Naive thymus-derived CD8-positive, alpha-beta T cell (primary cell): ENCODE measurements at places on chromosomes 16 and 17. TPM values are rescaled to one million over a fixed set of nuclear protein-coding genes. Genes with fewer than 3 reads are reported as not detected.
A peak's percentile ranks its signal among the peaks of the same experiment; 100 is the strongest.

DNA sequence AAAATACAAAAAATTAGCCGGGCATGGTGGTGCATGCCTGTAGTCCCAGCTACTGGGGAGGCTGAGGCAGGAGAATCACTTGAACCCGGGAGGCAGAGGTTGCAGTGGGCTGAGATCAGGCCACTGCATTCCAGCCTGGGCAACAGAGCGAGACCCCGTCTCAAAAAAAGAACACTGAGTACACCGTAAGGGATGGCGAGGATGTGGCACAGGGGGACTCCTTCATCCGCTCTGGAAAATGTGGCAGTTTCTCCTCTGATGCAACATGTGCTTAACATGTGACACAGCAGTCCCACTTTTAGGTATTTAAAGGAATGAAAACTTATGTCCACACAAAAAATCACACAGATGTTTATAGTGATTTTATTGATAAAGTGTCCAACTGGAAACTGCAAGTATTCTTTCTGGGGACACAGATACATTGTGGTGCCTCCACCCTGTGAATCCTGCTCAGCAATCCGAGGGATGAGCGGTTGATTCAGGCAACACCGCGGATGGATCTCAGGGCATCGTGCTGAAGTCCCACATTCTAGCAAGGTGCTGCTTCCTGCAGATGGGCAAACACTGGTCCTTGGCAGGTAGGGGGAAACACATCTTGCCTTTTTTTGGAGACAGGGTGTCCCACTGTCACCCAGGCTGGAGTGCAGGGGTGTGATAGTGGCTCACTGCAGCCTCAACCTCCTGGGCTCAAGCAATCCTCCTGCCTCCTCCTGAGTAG, 3.5 kb upstream of the C16orf95 start:
- no peak for DNase-seq

STAC2 gene
- 0.27 TPM for total RNA-seq

GRCh38 chr16:74522160-74522559, 84.8 kb downstream of the GLG1 start:
- DNase-seq = no peak

NEUROD2 gene
- not detected for total RNA-seq

DNA sequence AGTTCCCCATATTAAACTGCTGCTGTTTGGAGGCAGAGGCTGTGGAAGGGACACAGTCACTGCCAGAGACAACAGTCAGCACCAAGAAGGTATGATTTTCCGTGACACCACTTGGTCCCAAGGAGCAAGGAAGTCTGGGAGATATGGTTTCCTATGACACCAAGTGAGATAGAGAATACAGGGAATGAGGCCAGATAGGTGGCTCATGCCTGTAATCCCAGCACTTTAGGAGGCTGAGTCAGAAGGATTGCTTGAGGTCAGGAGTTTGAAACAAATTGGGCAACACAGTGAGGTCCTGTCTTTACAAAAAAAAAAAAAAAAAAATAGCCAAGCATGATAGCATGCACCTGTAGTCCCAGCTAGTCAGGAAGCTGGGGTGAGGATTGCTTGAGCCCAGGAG, 90.8 kb downstream of the ABCC12 start:
- DNase-seq = no peak

DNA sequence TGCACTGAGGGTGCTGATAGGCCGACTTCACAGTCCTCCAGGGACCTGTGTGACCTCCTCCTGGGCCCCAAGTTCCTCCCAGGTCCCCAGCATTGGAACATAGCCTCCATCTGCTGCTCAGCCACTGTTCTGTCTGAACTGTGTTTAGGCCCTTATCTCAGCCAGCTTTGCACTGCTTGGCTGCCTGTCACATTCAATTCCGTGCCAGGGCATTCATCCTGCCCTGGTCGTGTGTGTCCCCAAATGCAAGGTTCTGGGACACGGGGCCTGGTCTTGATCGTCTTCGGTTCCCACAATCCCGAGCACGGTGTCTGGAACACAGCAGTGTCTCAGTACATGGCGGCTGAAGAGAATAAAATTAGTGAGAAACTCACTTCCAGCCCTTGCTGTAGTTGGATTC, 69.9 kb upstream of the NFAT5 start:
- no peak for DNase-seq

NXPH3 gene
- not detected for total RNA-seq

MLYCD gene
- 9.5 TPM for total RNA-seq

- no peak for DNase-seq
Measured at GRCh38 chr16:74466872-74467271, 45.6 kb upstream of the CLEC18B start.

- DNase-seq = no peak
Measured at GRCh38 chr17:17064322-17064721, 22.1 kb downstream of the MPRIP start.

- no peak for DNase-seq
Measured at GRCh38 chr16:35690413-35690812, 2231.0 kb downstream of the TP53TG3F start.

MMP28 gene
- total RNA-seq = 15.0 TPM

- no peak for DNase-seq
Measured at GRCh38 chr17:73595479-73595878, 48.8 kb downstream of the SDK2 start.

KRT39 gene
- not detected for total RNA-seq

- DNase-seq = no peak
Measured at GRCh38 chr17:64163468-64163867, 33.5 kb upstream of the ERN1 start.

- no peak for DNase-seq
Measured at GRCh38 chr17:78002166-78002565, 43.7 kb downstream of the TNRC6C start.

ATP2A3 gene
- total RNA-seq = 144 TPM

- DNase-seq = no peak
Measured at GRCh38 chr16:89116341-89117226, 22.9 kb downstream of the ACSF3 start.

- no peak for DNase-seq
Measured at GRCh38 chr16:56336071-56336688, 89.2 kb downstream of the AMFR start.

MYH8 gene
- not detected for total RNA-seq

- no peak for DNase-seq
Measured at GRCh38 chr17:37610971-37611370, 1.8 kb upstream of the SYNRG start.

DNA sequence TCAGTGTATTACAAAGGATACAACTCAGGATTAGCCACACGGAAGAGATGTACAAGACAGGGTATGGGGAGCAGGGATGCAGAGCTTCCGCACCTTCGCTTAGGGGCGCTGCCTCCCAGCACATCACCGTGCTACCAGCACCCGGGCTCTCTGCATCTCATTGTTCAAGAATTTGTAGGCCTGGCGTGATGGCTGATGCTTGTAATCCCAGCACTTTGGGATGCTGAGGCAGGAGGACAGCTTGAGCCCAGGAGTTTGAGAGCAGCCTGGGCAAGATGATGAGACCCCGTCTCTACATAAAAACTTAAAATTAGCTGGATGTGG, 43.2 kb downstream of the RAB11FIP4 start:
- no peak for DNase-seq

GRCh38 chr16:27315333-27316037, 1.7 kb downstream of the IL4R start:
- peak; percentile 33 for DNase-seq

DNA sequence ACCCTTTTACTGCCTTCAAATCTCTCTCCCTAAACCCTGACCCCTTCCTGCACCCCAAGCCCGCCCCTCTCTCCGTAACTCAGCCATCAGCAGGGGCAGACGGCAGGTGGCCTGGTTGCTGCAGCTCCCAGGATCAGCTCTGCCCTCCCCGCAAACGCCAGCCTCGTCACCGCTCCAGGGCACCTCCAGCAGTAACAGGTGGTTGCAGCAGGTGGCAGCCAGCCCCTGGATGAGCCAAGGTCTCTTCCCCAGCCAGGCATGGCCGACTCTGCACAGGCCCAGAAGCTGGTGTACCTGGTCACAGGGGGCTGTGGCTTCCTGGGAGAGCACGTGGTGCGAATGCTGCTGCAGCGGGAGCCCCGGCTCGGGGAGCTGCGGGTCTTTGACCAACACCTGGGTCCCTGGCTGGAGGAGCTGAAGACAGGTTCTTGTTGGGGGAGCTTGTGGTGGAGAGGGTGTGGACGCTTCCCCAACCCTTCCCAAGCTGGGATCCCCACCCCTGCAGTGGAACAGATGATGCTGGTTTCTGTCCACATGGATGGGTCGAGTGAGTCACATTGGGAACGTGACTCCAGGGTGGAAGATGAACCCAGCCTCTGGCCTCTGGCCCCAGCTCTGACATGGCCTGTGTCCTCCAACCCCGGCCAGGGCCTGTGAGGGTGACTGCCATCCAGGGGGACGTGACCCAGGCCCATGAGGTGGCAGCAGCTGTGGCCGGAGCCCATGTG, 558 bp downstream of the HSD3B7 start:
- no peak for DNase-seq

DNA sequence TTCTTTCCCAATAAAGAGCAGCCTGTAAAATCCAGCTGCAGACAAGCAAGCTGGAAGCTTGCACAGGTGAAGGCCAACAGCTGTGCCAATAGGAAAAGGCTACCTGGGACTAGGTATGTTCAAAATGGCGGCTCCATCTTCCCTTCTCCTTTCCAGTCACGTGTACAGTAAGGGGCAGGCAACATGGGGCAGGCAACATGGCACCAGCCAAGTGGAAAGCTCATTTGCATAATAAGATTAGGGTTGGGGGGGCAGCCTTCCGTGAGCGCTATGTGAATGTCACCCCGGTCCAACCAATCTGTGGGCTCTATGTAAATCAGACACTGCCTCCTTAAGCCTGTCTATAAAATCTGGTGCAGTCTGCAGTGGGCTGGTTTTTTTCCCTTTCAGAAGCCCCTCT, 31.3 kb downstream of the TVP23A start:
- no peak for DNase-seq

KCNH6 gene
- total RNA-seq = not detected

- DNase-seq = no peak
Measured at GRCh38 chr17:57553991-57554825, 190.9 kb downstream of the CCDC182 start.

GRCh38 chr17:1091900-1092299, 87.9 kb downstream of the ABR start:
- no peak for DNase-seq

MMP25 gene
- total RNA-seq = 0.38 TPM

MAPK8IP3 gene
- total RNA-seq = 315 TPM

OTOP2 gene
- not detected for total RNA-seq

KRTAP2-3 gene
- total RNA-seq = not detected

TBC1D3D gene
- total RNA-seq = 2.9 TPM

MT3 gene
- total RNA-seq = 3.1 TPM

ADAD2 gene
- not detected for total RNA-seq

GDPD3 gene
- total RNA-seq = 25.0 TPM

GRCh38 chr17:59493867-59494266, 71.5 kb upstream of the DHX40 start:
- no peak for DNase-seq

CDH1 gene
- not detected for total RNA-seq

GRCh38 chr16:85750827-85751697, at the start of gene C16orf74:
C16orf74 (minus strand) TSS chr16:85751096; CDS start chr16:85735217, 15,879 bp downstream.
- DNase-seq = no peak

GRCh38 chr17:66675273-66675990, 159.5 kb upstream of the CACNG5 start:
- DNase-seq = no peak

DNA sequence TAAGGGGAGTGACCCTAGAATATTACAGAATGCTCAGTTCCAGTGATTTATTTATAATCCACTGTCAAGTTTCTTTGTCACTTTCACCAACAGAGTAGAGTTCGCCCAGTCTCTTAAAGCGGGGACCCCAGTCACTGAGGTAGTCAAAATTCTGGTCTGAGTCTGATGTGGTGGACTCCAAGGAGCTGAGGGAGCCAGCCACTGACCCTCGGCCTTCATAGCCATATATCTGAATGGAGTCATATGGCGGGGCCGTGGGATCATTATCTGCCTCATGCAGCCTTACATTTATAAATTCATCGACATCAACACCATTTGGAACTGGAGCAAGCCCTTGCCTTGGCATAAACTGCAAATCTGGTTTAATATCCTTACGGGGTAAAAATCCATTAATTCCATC, 382.7 kb downstream of the CDH8 start:
- DNase-seq = no peak

SULT1A2 gene
- total RNA-seq = 2.1 TPM

SAMD14 gene
- total RNA-seq = not detected

RND2 gene
- total RNA-seq = not detected

DNA sequence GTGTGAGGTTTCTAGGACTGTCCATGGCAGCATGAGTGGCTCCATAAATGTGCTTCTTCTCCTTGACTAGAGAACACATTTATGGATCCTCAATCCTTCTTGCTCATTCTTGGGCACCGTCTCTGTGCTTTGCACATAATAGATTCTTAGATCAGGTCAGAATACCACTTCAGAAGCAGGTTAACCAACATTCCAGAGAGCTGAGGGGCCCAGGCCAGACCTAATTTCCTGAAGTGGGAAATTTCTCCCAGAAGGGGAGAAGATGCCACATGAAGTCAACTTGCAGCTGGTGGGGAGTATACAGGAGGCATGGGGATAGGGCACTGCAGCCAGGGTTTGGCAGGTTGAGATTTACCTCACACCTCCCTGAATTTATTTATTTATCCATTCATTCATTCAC, 24.4 kb upstream of the VAT1L start:
- no peak for DNase-seq

GRCh38 chr17:30970831-30971567, at the start of gene RNF135:
RNF135 (plus strand) TSS chr17:30971039; CDS start chr17:30971074, 35 bp downstream.
- DNase-seq = peak; percentile 48

DNA sequence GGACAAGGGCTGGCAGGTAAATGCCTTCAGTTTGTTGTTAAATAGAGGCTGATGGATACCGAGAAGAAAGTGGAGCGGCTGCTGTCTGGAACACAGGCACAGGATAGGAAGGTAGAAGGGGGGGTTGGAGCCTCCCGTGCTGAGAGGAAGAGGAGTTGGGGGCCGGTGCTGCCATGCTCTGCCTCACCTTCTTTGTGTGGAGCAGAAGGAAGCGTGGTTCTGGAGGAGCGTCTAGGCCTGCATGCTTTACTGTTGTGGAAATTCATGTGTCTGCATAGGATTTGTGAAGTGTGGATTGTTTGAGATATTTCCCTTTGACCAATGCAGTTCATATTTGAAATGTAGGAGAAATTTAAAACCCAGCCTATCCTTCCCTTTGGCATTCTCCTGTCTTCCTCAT, 52.3 kb downstream of the FOXK2 start:
- no peak for DNase-seq

DNA sequence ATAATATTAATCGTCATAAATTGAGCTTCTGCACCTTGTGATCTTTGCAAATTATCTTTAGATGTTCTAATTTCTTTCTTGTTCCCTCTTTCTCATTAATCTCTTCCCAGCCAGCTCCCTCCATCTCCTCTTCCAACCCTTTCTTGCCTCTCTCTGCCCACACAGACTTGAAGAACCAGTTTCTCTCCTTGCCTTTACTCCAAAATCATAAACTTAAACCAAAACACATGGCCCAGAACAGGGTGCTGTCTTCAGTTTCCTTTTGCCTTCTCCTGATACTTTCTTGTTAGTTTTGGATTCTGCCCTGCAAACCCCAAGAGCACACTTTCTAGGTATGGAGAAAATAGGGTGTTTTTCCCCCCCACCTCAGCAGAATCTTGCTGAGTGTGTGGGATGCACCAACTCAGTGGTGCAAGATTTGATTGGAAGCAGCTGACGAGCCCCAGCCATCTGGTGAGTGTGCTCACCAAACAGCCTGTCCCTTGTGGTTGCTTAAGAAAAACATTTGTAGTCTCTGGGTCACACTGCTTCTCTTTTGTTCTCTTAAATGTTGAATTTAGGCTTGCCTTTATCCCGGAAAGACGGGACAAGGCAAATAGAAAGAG, 175.8 kb upstream of the MAF start:
- DNase-seq = no peak

- DNase-seq = no peak
Measured at GRCh38 chr16:22001591-22001990, 675 bp upstream of the PDZD9 start.

SLC16A6 gene
- total RNA-seq = 6.4 TPM

TTLL6 gene
- not detected for total RNA-seq

GRCh38 chr17:64126918-64127317, 3.0 kb downstream of the ERN1 start:
- no peak for DNase-seq

OMG gene
- 0.70 TPM for total RNA-seq
